Brain (organoid and tissue), 16 donors: ENCODE measurements at places on chromosomes 4 and X.

DNA sequence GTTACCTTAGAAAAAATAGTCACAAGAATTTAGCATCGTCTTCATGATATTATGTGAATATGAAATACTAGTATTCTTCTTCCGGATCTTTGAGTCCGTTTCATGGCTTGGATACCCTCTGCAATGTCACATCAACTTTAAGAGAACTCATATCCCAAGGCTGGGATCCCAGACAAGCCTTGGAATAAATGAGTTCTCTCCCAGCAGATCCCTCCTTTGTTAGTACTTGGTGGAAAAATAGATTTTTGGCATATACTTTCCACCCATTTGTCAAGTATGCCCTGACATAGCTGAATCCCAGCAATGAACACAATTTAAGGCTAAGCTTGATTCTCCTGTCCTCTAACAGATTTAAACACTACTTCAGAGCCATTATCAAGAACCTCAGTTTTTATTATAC, 144.5 kb downstream of the PPARGC1A start:
- peak; percentile 31 for DNase-seq

DNA sequence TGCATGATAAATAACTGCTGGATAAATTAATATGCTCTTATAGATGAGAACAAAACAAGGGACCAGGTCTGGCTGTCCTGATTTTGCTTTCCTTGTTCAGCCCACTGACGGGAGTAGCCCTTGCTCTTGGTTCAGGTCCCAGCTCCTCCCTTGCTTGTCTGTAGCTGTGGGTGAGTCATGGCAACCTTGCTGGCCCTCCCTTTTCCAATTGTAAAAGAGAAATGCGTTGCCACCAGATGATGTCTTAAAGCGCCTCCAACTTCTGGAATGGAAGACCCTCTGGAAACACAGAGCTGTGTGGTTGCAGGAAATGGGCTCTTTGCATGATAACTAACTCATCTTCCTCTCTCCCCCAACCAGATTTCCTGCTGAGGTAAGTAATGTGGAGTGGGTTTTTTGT, 171.4 kb downstream of the AASDH start:
- DNase-seq, result no peak

- no peak for DNase-seq
These were observed 236.0 kb downstream of the AFAP1 start for GRCh38 chr4:7703688-7704087.

DNA sequence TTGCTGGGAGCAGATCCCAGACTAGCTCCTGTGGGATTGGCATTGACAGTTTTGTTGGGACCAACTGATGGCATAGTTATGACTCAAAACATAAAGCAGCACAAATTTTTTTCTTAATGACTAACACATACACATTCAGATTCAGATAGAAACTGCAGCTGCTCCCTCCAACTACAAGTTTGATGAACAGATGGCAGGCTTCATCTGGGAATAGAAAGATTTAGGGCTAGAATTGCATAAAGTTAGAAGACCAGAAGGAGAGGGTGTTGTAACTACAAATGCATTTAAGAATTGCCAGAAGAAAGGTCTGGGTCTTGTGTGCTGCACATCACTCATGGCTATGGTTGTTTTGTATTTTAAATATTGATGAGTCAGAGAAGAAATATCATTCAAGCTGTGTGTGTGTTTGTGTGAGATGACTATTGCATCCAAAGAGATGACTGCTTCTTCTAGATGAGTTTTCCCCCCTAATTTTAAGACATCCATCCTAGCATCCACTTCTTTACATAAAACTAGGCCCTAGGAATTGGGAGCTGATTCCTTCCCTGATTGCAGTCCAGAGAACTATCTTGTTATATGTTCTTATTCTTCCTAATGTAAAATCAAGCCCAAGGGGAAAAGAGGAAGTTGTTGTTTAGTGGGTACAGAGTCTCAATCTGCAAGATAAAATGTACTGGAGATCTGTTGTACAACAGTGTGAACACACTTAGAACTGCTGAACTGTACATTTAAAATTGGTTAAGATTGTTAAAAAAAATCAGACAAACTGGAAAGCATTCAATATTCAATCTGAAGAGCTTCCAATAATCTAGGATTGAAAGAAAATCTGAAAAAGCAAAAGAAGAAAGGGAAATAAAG, 175.1 kb downstream of the PARM1 start:
- DNase-seq, result peak; percentile 52

GRCh38 chr4:23384741-23385140, 505.1 kb downstream of the PPARGC1A start:
- DNase-seq, result no peak

- DNase-seq, result no peak
These were observed 2.1 kb downstream of the GSTCD start for GRCh38 chr4:105710678-105711077.

DNA sequence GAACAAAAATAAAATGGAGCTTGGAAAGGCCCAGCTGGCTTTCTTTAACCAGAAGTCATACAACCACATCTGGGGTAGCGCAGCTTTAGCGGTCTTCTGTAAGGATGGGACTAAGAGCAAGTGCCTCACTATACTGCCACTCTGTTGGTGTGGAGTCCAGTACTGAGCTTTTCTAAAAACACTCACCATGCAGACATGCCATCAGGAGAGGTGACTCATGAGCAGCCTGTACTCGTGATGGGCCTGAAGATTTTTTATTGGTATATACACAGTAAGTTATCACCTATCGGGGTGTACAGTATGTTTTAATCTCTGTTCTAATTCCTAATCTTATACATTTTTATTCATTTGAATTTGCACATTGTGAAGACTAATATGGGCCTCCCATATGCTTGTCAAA, 9.6 kb downstream of the PPP3CA start:
- DNase-seq, result no peak

GRCh38 chrX:123408821-123409737, 225.0 kb downstream of the GRIA3 start:
- DNase-seq, result peak; percentile 56

DNA sequence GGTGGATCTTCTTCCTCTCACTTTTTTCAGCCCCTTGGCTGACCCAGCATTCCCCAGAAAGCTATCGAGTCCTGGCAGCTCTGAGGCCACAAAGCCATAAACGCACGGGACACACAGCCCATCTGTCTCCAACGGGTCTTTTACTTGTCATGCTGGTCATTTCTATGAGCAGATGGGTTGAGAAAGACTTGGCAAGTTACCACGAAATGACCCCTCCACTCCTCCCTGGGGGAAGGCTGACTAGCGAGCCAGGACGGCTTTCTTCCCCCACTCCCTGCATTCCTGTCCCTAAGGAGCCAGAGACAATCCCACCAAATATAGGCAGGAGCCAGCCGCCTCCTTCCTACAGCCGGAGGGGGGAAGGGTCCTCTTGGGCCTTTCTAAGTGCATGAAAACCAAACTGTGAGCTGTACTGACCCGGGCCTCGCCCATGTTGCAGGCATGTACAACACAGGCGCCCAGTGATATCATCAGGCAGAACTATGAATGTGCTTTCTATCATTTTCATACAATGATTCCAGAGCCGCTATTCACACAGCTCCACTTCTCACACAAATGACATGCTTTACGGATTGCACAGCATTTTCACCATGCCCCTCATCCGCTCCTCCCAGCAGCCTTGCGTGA, 28.6 kb downstream of the AFAP1 start:
- DNase-seq, result peak; percentile 36

DNA sequence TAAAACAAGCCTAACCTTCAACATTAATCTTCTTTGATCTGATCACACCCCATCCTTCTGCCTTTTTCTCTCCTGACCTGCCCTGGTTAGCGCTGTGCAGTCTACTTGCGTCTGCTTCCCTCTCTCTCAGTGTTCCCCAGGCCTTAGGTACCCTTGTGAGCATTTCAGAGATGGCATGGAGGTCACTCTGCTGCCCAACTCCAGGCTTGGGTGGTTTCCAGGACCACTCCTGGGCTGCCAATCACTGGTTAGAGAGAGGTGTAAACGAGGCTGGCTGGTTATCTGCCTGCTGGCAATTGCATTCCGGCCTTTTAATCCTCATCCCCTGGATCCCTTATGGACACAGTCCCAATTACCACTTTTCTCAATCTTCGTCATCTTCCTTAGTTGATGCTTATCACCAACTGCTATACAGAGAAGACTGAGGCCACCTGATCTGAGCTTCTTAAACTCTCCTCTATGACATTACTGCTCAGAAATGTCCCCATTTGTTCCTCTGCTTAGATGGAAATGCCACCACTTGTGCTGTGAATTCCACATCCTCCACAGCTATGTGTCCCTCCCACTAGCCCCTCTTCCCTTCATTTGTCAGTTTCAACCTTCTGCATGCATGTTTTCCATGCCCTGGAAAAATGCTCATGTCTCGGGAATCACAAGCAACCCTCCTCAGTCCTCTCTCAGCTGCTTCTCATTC, 29.0 kb upstream of the BCLAF3 start:
- DNase-seq, result no peak

DNA sequence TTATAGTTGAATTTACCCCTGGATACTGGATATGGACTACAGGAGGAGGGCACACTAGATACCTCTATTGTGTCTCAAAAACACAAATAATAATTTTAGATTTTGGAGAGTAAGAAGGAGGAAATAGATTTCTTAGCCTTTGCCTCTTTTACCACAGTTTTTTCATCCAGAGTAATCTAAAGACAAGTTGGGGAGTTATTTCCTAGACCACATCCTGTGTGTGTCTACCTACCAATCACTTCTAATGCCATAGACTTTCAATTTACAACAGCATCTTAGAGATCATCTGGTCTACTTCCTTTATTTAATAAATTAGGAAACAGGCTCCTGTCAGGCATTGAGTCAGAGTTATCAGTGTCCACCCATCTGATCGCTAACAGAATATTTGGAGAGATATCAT, 191.5 kb downstream of the EDA start:
- DNase-seq, result no peak

DNA sequence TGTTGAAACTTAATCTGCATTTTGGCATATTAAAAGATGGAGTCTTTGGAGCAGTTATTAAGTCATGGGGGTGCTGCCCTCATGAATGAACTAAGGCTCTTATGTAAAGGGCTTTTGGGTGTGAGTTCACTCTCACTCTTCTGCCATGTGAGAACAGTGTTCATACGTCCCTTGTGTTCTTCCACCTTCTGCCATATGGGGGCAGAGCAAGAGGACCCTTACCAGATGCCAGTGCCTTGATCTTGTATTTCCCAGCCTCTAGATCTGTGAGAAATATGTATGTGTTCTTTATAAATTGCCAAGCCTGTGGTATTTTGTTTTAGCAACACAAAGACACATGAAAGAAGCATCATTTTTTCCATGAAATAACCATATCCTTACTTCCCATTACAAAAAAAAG, 213.9 kb downstream of the SPOCK3 start:
- no peak for DNase-seq

GRCh38 chr4:3529363-3529762, 2.9 kb downstream of the LRPAP1 start:
- DNase-seq, result no peak

- DNase-seq, result no peak
These were observed 277.5 kb downstream of the FBXW7 start for GRCh38 chr4:152258391-152258790.

DNA sequence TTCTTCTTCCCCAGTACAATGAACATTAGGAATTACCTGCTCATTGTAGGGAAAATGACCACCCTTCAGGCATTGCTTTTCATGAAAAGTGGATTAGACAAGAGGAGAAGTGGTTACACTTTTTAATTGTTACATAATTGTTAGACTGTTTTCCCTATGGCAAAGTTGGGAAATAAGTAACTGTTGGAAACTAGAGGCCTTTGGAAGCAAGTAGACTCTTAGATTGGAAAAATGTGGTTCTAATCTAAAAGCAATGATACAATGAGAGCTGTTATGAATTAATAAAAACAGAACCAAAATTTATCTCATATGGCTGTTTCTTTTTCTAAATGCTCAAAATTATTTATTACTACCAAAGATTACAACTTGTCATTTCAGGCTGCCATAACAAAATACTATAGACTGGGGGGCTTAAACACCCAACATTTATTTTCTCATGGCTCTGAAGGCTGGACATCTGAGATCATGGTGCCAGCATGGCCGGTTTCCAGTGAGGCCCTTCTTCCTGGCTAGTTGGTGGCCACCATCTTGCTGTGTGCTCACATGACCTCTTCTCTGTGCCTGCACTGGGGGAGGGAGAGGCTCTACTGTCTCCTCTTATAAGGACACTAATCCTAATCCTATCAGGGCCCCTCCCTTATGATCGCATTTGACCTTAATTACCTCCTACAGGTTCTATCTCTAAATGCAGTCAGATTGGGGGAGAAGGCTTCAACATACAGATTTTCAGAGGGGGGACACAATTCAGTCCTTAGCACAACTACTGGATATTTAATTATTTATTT, 12.5 kb downstream of the CC2D2A start:
- DNase-seq, result no peak

- no peak for DNase-seq
These were observed 31.5 kb downstream of the PALLD start for GRCh38 chr4:168528131-168528949.

DNA sequence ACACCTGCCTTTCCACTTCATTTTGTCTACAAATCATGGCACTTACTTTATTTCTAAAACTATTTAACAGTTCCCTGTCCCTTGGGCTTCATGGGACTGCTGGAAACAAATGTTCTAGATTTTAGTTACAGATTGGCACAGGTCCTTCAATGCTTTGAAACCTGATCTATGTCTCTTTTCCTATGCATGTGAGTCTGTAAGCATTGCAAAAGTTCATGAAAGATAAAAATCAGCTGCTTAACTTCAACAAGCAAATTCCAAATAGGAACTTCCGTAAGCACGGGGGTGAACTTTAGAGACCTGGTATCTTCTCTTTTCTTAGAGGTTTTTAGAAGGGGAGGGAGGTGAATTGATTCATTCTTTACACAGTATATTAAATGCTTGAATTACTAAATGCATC, 9.5 kb downstream of the LGI2 start:
- DNase-seq, result no peak

- no peak for DNase-seq
These were observed 683 bp downstream of the MAN2B2 start for GRCh38 chr4:6575503-6576240.

GRCh38 chr4:10158333-10158942, 41.8 kb upstream of the WDR1 start:
- no peak for DNase-seq

DNA sequence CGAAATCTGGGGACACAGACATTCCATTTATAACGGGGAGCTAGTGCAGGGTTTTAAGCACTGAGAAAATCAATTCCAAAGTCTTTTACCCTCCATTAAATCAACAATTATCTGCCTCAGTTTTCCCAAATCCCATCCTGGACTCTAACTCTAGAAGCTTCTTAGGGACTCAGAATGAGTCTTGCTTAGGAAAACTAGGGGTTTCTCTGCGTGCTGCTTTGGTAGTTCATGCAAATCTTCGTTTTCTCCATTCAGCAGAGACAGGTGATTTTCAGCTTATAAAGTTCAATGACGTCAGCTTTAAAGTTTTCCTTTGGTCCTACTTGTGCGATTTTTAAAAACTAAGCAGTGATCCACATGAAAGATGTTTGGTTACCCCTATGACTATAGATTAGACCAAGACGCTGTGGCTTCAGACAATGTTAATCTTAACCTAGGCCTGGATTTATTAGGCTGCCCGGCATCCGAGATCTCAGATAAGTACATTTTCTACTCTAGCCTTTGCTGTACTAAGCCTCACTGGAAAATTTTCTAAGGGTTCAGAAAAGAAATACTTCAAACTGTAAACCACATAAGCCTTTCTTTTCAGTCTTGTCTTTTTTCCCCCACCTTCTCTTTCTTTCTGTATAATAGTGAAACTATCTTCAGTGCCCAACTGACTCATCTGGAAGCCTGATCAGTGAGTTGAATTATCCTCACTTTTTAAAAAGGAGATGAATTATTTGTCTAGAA, 121.4 kb upstream of the GATB start:
- DNase-seq, result no peak

GRCh38 chr4:173801361-173801760, 271.3 kb upstream of the HAND2 start:
- DNase-seq, result no peak

GRCh38 chrX:102959471-102959870, 22.4 kb downstream of the RAB40AL start:
- no peak for DNase-seq

- DNase-seq, result peak; percentile 42
These were observed 1.4 kb downstream of the RPS6KA3 start for GRCh38 chrX:20265221-20265725.
